GM12878 (cell line): ENCODE measurements at places on chromosomes 1 and 21.

DNA sequence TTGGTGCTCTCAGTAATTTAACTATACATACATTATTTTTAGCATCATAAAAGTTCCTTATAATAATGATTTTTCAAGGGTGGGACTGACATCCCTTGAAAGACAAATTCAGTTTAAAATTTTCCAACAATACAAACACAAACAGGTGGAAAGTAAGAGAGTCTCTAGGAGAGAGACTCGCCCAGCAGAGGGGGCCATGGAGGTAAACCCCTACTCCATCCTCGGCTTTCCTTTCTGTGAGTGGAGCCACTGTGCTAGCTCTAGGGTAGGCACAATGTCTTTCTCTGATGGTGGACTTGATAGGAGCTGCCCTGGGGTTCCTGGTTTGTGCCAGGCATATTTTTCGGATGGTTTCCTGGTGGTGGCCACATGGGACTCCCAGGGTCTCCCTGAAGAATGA, 8.3 kb downstream of the CSMD2 start:
- H3K4me1 ChIP-seq: no peaks in the 10 kb centered on the region
- no peak for DNase-seq
- no peaks in the 10 kb centered on the region for H3K36me3 ChIP-seq
- H3K27ac ChIP-seq: no peak overlapping the region

DNA sequence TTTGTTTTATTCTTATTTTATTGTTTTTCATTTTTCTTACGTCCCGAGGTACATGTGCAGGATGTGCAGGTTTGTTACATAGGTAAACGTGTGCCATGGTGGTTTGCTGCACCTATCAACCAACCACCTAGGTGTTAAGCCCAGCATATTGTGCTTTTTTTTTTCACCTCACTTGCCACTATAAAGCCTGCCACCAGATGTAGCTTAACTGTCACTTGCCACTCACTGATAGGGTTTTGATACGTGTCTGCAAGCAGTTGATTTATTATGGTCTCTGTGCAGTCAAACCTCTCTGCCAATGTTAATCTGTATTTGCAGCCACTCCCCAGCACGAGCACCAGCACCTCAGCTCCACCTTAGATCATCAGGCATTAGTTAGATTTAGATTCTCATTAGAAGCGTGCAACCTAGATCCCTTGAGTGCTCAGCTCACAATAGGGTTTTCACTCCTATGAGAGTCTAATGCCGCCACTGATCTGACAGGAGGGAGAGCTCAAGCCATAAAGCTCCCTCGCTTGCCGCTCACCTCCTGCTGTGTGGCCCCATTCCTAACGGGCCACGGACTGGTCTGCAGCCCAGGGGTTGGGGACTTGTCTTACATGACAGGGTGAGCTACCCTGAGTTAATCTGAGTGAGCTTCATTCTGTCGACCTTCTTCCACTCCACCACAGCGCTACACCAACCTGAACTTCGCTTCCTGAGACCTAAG, 17.9 kb upstream of the ABCG1 start:
- no peaks in the 10 kb centered on the region for H3K36me3 ChIP-seq
- H3K4me3 ChIP-seq: no peak overlapping the region
- H3K4me1 ChIP-seq: peaks cover 4% of the 10 kb centered on the region; the same call in 1 of the 2 replicates

GRCh38 chr1:29991025-29991424, 732.4 kb downstream of the MATN1 start:
- no peak for DNase-seq
- H3K4me1 ChIP-seq: no peaks in the 10 kb centered on the region
- H3K27ac ChIP-seq: no peak overlapping the region
- no peaks in the 10 kb centered on the region for H3K36me3 ChIP-seq
- no peak overlapping the region for H3K4me3 ChIP-seq

GRCh38 chr1:235450886-235451483, 53.3 kb downstream of the B3GALNT2 start:
- H3K27ac ChIP-seq: no peak overlapping the region
- no peaks in the 10 kb centered on the region for H3K27me3 ChIP-seq
- H3K4me1 ChIP-seq: no peaks in the 10 kb centered on the region
- DNase-seq: no peak
- no peak overlapping the region for H3K4me3 ChIP-seq
- H3K36me3 ChIP-seq: peaks cover 1% of the 10 kb centered on the region
